Activated B cell treated with CpG ODN at 0.5 μM for 24 hours (primary cell): ENCODE measurements at places on chromosomes 4 and X. TPM values are rescaled to one million over a fixed set of nuclear protein-coding genes. Genes with fewer than 3 reads are reported as not detected.
A peak's percentile ranks its signal among the peaks of the same experiment; 100 is the strongest.

DNA sequence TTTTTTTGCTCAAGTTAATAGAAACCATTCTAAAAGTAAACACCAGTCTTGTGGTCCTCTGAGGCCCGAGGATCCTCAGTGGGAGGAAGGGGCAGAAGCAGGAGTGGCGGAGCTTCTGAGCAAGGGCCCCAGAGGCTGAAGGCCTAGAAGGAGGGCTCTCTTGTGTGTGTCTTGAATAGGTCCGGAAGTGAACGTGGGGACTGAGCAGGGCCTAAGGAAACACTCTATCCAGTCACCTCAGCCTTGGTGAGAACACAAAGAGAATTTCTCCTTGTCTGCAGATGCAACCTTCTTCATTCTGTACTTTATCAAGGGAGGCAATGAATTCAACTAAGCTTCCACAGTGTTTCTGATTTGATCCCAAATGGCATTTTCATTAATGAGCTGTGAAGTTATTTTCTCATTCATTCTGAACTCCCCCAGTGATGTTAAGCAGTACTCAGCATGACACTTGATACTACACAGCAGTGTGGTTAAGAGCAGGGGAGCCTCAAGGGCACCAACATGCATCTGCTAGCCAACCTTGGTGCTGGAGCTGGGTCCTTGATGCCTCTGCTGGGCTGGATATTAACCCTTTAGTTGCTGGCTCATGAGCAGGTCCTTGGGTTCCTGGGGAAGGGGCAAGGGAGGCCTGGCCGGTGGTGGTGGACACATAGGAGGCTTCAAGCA, 64.7 kb downstream of the RBM47 start:
- no peaks in the 10 kb centered on the region for H3K27me3 ChIP-seq
- no peak overlapping the region for H3K27ac ChIP-seq
- no peaks in the 10 kb centered on the region for H3K36me3 ChIP-seq
- no peak for DNase-seq

DNA sequence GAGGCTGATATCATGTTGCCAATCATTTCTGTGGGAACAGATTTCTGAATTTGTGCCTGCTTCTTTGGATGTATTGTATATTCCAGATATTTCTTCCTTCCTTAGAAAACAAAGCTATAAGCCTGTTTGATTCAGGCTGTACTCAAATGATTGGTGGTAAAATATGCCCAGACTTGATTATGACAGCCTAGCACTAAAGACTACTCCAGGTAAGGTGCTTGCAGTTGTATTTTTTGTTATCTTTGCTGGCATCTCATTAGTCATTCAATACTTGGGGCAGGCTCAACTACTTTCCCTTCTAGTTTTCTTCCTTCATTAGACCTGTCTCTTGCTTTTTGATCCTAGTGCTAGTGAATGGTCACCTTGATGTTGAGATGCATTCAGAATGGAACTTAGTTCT, 90.6 kb downstream of the ZNF518B start:
- H3K27me3 ChIP-seq, result peaks cover 9% of the 10 kb centered on the region
- DNase-seq, result no peak
- no peaks in the 10 kb centered on the region for H3K4me1 ChIP-seq
- H3K36me3 ChIP-seq, result no peaks in the 10 kb centered on the region
- H3K4me3 ChIP-seq, result no peak overlapping the region
- H3K27ac ChIP-seq, result no peak overlapping the region

DNA sequence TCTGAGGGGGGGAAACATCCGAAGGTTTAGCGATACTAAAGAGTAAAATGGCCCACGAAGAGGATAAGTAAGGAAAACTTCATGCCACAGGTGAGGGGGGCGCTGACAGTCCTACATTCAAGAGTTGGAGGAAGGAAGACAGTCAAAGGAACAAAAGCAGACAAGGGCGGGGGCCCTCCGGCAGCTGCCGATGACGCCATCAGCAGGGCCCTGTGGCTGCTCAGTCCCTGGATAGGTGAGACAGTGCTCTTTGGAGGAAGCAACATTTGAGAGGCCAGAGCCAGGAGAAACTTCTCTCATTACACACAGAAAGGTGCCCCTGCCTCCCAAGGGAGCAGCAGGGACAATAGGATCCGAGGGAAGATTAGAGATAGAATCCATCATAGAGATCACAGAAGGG, 41.5 kb downstream of the RAB40AL start:
- no peak overlapping the region for H3K27ac ChIP-seq
- no peaks in the 10 kb centered on the region for H3K36me3 ChIP-seq
- no peaks in the 10 kb centered on the region for H3K4me1 ChIP-seq
- no peak for DNase-seq
- H3K27me3 ChIP-seq, result no peaks in the 10 kb centered on the region
- no peak overlapping the region for H3K4me3 ChIP-seq

- no peaks in the 10 kb centered on the region for H3K27me3 ChIP-seq
- H3K4me3 ChIP-seq, result no peak overlapping the region
- no peak overlapping the region for H3K27ac ChIP-seq
- no peaks in the 10 kb centered on the region for H3K4me1 ChIP-seq
- DNase-seq, result no peak
- no peaks in the 10 kb centered on the region for H3K36me3 ChIP-seq
Observed at GRCh38 chr4:104064646-104065577, 345.1 kb upstream of the TACR3 start.

DNA sequence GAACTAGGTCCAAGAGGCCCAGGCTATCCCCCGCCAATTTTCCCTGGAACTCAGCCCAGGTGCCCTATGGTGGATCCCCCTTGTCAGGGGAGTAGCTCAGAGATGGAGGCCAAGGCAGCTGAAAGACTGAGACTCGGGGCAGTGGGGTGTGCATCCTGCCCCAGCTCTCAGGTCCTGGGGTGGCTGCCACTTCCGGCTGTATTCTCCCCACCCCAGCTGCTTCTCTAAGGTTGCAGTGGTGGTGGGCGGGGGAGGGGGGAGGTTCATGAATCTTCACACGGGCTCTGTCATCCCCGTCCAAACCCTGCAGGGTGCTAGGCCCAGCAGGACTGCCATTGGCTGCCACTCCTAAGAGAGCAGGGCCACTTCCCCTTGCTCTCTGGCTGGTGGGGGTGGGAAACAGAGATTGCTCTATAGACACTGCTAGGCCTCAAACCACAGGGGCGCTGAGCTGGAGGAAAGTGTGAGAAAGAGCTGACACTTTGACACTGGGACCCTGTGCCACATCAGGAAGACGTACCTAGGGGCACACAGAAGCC, 1.5 kb downstream of the SASH3 start:
- DNase-seq, result peak; percentile 49
- H3K36me3 ChIP-seq, result peaks cover 45% of the 10 kb centered on the region
- no peaks in the 10 kb centered on the region for H3K27me3 ChIP-seq
- H3K4me3 ChIP-seq, result peak overlapping the region; percentile 93

- no peak overlapping the region for H3K4me3 ChIP-seq
- no peaks in the 10 kb centered on the region for H3K27me3 ChIP-seq
- H3K4me1 ChIP-seq, result no peaks in the 10 kb centered on the region
Observed at GRCh38 chrX:15696516-15696915, 31.9 kb upstream of the CLTRN start.

DNA sequence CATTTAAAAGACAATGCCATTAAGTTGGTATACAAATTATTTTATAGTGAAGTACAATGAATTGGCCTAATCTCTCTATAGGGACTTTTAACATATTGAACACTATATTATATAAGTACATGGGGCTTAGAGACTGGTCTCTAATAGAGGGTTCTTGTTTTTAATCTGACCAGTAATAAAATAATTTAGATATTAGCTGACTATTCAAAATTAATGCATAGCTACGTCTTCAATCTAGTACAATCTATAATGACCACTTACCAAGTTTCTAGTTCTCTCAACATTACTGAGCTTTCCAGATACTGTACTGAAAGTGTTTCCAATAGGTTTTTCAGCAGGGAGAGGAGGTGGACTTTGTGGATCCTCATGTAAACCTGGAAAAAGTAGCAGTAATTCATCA, 59.6 kb downstream of the RPS3A start:
- no peaks in the 10 kb centered on the region for H3K4me1 ChIP-seq
- no peak overlapping the region for H3K4me3 ChIP-seq
- peaks cover 8% of the 10 kb centered on the region for H3K27me3 ChIP-seq
- no peaks in the 10 kb centered on the region for H3K36me3 ChIP-seq
- no peak for DNase-seq
- no peak overlapping the region for H3K27ac ChIP-seq

DNA sequence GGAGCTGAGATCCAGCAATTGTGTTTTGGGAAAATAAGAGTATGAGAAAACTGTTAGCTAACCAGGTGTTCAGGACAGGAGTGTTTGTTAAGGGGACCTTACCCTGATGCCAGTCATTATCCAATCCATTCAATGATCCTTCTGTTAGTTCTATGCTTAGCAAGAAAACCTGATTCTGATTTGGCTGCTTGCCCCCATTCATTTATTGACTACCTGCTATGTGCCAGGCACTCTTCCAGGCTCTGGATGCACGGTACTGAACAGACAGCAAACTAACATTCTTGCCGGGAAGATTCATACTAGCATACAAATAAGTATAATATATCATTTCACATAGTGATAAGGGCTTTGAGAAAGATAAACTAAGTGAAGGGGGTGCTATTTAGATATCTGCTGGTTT, 1.0 kb upstream of the MECP2 start:
- peaks cover 5% of the 10 kb centered on the region for H3K36me3 ChIP-seq
- peak overlapping the region; percentile 82 for H3K4me3 ChIP-seq
- no peak overlapping the region for H3K27ac ChIP-seq

DNA sequence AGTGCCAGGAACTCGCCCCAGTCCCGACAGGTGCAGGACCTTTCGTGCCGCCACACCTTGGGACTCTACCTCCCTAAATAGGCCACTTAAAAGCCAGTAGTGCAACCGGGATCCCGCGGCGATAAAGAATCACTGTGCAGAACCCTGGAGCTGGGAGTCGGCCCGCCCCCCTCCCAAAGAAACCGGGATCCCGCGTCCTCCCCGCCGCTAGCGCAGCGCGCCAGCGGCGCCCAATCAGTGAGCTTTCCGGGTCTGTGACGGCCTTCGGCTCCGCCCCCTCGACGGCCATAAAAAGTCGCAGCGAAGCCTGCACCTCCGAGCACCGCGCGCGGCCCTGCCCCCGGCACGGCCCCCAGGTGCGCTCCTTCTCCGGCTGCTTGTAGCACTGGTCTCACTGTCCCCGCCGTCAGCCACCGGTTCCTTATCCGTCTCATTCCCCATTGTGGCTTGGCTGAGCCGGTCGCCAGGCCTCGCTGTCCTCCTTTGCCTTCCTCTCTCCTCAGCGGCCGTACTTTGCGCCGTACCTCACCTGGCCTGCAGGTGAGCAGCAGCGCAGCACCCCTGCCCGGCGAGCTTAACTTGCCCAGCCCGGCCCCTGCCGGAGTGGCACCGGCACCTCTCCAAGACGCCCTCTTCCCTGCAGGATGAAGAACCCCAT, at the start of gene LRAT:
TSS of gene LRAT (plus strand) at position 318 of the 658 bp plus-strand sequence. CDS start at position 645, 327 bp downstream.
- peaks cover 21% of the 10 kb centered on the region for H3K4me1 ChIP-seq
- H3K36me3 ChIP-seq, result no peaks in the 10 kb centered on the region
- DNase-seq, result no peak

- no peak overlapping the region for H3K4me3 ChIP-seq
- H3K4me1 ChIP-seq, result no peaks in the 10 kb centered on the region
- H3K27me3 ChIP-seq, result no peaks in the 10 kb centered on the region
- no peak for DNase-seq
- no peak overlapping the region for H3K27ac ChIP-seq
- H3K36me3 ChIP-seq, result no peaks in the 10 kb centered on the region
Observed at GRCh38 chrX:51456814-51457213, 39.6 kb downstream of the NUDT11 start.

DNA sequence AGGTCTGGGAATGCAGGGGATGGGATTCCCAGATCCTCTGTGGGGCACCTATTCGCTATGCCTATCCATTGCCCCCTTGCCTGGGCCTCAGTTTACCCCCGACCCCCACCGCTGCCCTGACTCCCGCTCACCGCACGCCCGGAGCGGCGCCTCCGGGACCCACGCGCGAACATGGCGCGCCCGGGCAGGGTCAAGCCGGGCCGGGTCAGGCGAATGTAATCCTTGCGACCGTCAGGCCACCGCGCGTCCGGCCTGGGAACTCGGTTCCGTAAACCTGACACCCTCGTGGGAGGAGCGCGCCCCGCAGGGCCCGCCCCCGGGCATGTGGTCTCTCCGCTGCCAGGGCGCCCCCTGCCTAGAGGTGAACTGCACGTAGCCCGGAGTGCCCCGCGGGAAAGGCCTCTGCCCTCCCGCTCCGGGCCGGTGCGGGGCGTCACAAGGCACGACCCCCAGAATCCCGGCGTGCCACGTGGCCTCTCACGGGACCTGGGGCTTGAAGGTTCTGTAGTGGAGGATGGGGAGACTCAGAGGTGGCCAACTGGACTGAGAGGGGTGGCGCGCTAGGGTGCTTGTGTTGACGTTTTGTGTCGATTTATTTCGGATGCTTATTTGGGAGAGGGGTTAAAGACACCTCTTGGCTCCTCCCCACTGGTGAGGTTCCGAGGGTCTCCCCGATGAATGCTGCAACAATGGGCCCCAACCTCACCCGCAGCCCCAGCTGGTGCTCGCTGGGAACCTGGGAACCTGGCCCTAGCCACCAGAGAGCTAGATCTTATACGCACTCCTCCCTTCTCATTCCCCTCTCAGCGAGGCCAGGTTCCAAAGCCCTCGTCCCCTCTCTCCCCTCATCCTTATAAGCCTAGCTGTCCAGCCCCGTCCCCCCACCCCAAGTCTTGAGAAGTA, at the start of gene PRICKLE3:
TSS of gene PRICKLE3 (minus strand) at position 249 of the 903 bp plus-strand sequence. CDS start at position 173, 76 bp downstream.
- DNase-seq, result peak; percentile 68
- no peaks in the 10 kb centered on the region for H3K27me3 ChIP-seq
- H3K36me3 ChIP-seq, result peaks cover 10% of the 10 kb centered on the region

- H3K4me1 ChIP-seq, result peaks cover 69% of the 10 kb centered on the region
- H3K4me3 ChIP-seq, result peak overlapping the region; percentile 44
- DNase-seq, result no peak
- peak overlapping the region; percentile 69 for H3K27ac ChIP-seq
Observed at GRCh38 chr4:81565142-81565870, 93.6 kb upstream of the RASGEF1B start.

DNA sequence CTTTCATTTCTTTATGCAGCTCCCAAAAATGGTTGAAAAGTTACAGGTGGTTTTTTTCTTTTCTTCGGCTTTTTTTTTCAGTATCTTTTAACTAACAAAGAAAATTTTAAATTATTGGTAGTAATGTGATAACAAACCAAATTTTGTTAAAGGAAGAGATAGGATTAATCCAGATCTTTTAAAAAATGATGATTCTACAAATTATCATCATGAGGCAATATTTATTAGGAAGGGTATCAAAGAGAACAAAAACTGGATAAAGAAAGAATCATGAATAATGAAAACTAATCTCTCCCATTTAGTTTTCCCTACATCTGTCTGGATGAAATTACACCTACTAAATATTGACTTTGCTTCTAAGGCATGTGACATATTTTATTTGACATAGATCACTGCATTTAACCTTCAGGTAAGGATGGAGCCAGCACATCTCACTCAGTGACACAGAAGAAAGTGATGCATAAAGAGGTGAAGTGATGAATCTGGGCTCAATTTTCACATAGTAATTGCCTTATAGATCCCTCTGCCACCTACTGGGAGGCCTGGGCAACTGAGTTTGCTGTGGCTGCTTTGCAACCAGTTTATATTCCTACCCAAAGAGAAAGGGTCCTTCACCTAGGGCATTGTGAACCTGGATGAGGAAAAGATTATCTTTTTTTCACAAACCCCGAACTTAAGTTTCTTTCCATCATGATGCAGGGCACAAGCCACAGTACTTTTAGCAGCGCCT, 155.6 kb downstream of the HNRNPD start:
- H3K36me3 ChIP-seq, result no peaks in the 10 kb centered on the region
- H3K27me3 ChIP-seq, result peaks cover 2% of the 10 kb centered on the region
- H3K27ac ChIP-seq, result no peak overlapping the region
- no peak for DNase-seq
- H3K4me3 ChIP-seq, result no peak overlapping the region

Gene NUDT10
- total RNA-seq, result 0.27 and 0.31 TPM in 2 replicates

Gene CFAP47
- total RNA-seq, result not detected in 2 replicates

Gene GNRHR
- total RNA-seq, result not detected in 2 replicates

Gene SSX2B
- total RNA-seq, result not detected in 2 replicates

Gene SLC38A5
- 23.5 and 28.9 TPM in 2 replicates for total RNA-seq

Gene UGT2B7
- not detected in 2 replicates for total RNA-seq

Gene HPRT1
- total RNA-seq, result 27.7 and 30.4 TPM in 2 replicates
